ENCODE measurements at places on chromosomes 2 and 18.
A peak's percentile ranks its signal among the peaks of the same experiment; 100 is the strongest.

GRCh38 chr2:231884438-231885140, 41.6 kb downstream of the NPPC start:
- DNase-seq = peak; percentile 93

- DNase-seq = no peak
These were observed 105.9 kb downstream of the TMX3 start for GRCh38 chr18:68608851-68609490.

GRCh38 chr2:70529610-70530009, 24.0 kb downstream of the TGFA start:
- no peak for DNase-seq

DNA sequence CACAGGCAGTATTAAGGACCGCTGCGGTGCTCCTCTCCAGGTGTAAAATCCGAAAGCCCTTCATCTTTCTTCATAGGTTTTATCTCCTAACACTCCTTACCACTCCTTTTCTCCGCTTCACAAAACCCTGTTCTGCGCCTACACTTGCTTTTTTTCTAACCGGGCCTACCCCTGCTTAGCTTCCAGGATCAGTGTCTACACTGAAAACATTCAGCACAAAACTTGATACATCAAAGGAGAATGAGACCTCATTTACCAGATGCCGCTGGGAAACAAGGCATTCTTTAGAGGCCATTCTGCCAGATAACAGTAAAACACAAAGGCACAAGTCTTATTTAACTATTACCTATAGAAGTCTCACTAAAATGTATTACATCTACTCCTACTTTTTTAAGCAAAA, 13.1 kb downstream of the CHST10 start:
- no peak for DNase-seq

- peak; percentile 24 for DNase-seq
These were observed 332.1 kb downstream of the AGPS start for GRCh38 chr2:177724398-177725287.

- no peak for DNase-seq
These were observed 18.8 kb downstream of the TSHZ1 start for GRCh38 chr18:75229437-75229836.

GRCh38 chr2:177753682-177754491, 318.7 kb downstream of the PDE11A start:
- peak; percentile 17 for DNase-seq

- no peak for DNase-seq
These were observed 228.6 kb upstream of the PXDN start for GRCh38 chr2:1972948-1973347.

- DNase-seq = no peak
These were observed 923.7 kb downstream of the SLC4A3 start for GRCh38 chr2:220550995-220551700.

- DNase-seq = no peak
These were observed 234.8 kb downstream of the ALPK2 start for GRCh38 chr18:58394046-58394445.

DNA sequence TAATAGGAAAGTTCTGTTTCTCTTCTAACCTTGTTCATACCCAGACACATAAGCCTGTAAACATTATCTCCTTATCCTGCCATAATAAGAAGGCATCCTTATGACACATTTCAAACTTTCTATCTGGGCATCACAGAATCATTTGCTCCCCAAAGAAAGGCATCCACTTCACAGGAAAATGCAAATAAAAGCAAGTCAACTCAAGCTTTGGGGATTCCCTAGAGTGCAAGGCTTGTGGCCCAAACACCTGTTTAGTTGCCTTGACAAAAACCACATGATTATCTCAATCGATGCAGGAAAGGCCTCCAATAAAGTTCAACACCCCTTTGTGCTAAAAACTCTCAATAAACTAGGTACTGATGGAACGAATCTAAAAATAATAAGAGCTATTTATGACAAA, 195.7 kb upstream of the GALNT5 start:
- DNase-seq = no peak

GRCh38 chr2:33373986-33374385, 102.5 kb upstream of the RASGRP3 start:
- DNase-seq = no peak

DNA sequence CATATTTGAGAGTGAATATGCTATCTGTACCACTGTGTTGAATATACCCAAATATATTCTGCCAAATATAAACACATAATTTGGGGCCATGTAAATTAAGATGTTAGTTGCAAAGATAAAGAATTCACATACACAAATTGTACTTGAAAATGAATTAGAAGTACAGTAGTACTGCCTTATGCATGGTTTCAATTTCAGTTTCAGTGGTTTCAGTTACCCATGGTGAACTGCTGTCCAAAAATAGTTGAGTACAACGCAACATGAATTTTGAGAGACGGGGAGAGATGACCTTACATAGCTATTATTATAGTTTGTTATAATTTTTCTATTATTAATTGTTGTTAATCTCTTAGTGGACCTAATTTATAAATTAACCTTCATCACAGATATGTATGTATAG, 1313.0 kb upstream of the FAM98A start:
- no peak for DNase-seq
